ENCODE measurements at places on chromosomes 1 and 21. TPM values are rescaled to one million over a fixed set of nuclear protein-coding genes. Genes with fewer than 3 reads are reported as not detected.
A peak's percentile ranks its signal among the peaks of the same experiment; 100 is the strongest.

The KRTAP7-1 gene
- total RNA-seq: not detected

The SLC44A3 gene
- total RNA-seq: 6.3 TPM

The AMY1C gene
- total RNA-seq: not detected

GRCh38 chr1:84524590-84524989, 18.2 kb upstream of the GNG5 start:
- H3K4me3 ChIP-seq: no peak overlapping the region
- no peaks in the 10 kb centered on the region for H3K27me3 ChIP-seq
- no peak for DNase-seq
- H3K27ac ChIP-seq: no peak overlapping the region
- H3K36me3 ChIP-seq: no peaks in the 10 kb centered on the region

- DNase-seq: no peak
- H3K36me3 ChIP-seq: no peaks in the 10 kb centered on the region
- H3K4me3 ChIP-seq: no peak overlapping the region
- no peak overlapping the region for H3K27ac ChIP-seq
These were observed 27.2 kb upstream of the ERG start for GRCh38 chr21:38525454-38525853.

- H3K27ac ChIP-seq: peak overlapping the region; percentile 24
- no peaks in the 10 kb centered on the region for H3K36me3 ChIP-seq
- peak; percentile 38 for DNase-seq
- H3K4me3 ChIP-seq: no peak overlapping the region
These were observed 33.6 kb downstream of the NTPCR start for GRCh38 chr1:232983817-232984567.

GRCh38 chr1:20184997-20185833, 681 bp upstream of the UBXN10 start:
- peaks cover 6% of the 10 kb centered on the region for H3K27me3 ChIP-seq
- no peaks in the 10 kb centered on the region for H3K36me3 ChIP-seq
- DNase-seq: no peak
- no peak overlapping the region for H3K4me3 ChIP-seq
- peaks cover 19% of the 10 kb centered on the region for H3K4me1 ChIP-seq

- H3K27me3 ChIP-seq: no peaks in the 10 kb centered on the region
- no peaks in the 10 kb centered on the region for H3K36me3 ChIP-seq
- DNase-seq: no peak
- H3K27ac ChIP-seq: no peak overlapping the region
These were observed 25.8 kb upstream of the MPZL1 start for GRCh38 chr1:167695756-167696561.

- peak overlapping the region; percentile 79 for H3K27ac ChIP-seq
- no peak overlapping the region for H3K4me3 ChIP-seq
- H3K36me3 ChIP-seq: no peaks in the 10 kb centered on the region
- no peaks in the 10 kb centered on the region for H3K27me3 ChIP-seq
- H3K4me1 ChIP-seq: peaks cover 8% of the 10 kb centered on the region
These were observed 52.5 kb upstream of the ZNF648 start for GRCh38 chr1:182113879-182114626.

GRCh38 chr1:26177182-26177684, at the start of gene CNKSR1:
Gene CNKSR1, plus strand, starts transcription at chr1:26177491. Its CDS starts 57 bp downstream, at chr1:26177548.
- DNase-seq: peak; percentile 98
- peak within 1 kb of the TSS; percentile 79 for H3K4me3 ChIP-seq
- H3K4me1 ChIP-seq: no peaks in the 10 kb centered on the region
- no peaks in the 10 kb centered on the region for H3K27me3 ChIP-seq
- H3K36me3 ChIP-seq: peaks cover 4% of the 10 kb centered on the region
- no peak within 1 kb of the TSS for H3K27ac ChIP-seq

- no peaks in the 10 kb centered on the region for H3K27me3 ChIP-seq
- no peak overlapping the region for H3K27ac ChIP-seq
- no peak overlapping the region for H3K4me3 ChIP-seq
- H3K4me1 ChIP-seq: peaks cover 3% of the 10 kb centered on the region
These were observed 159.6 kb downstream of the NFIA start for GRCh38 chr1:61241973-61242381.

DNA sequence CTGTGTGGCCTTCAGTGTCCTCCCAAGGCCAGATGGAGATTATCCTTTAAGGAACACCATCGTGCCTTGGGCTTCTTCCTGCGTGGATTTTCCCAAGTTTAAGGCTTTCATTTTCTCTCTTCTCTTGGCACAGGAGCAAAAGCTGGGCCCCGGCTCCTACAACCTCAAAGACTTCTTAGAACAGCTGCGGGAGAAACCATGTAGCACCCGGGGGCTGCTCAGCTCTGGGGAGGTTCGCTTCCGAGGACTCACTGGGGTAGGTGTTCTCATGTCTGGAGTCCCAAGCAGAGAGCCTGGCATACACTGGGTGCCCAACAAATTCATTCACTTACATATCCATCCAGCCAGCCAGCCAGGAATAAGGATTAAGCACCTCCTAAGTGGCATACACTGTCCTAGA, 6.6 kb upstream of the TTC22 start:
- no peaks in the 10 kb centered on the region for H3K4me1 ChIP-seq
- peaks cover 5% of the 10 kb centered on the region for H3K27me3 ChIP-seq
- H3K4me3 ChIP-seq: no peak overlapping the region
- DNase-seq: no peak
- H3K27ac ChIP-seq: no peak overlapping the region

DNA sequence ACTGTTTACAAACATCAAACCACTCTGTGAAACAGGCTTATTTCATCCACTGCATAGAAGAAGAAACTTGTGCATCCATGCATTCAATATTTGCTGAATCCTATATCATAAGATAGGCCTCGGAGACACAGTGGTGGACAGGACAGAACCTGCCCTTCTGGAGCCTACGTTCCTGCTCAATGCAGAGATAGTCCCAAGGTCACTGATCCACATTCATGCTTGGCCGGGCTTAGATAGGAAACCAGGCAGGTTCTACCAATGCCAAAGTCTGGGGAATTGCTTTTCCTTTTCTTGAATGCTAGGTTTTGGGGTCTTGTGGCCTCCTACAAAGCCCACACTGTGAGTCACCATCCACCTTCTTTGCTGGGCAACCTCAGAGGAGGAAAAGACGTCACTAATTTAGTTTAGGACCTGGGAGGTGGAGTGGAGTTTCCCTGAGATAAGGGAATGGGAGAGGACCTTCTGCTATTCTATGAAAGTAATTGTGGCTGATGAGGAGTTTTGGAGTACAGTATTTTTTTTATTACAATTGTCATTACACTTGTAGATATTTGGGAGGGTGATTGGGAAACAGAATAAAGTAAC, 99.7 kb upstream of the CD34 start:
- H3K27me3 ChIP-seq: no peaks in the 10 kb centered on the region
- no peaks in the 10 kb centered on the region for H3K36me3 ChIP-seq

GRCh38 chr21:25535849-25536248, 71.4 kb downstream of the MRPL39 start:
- DNase-seq: no peak
- no peaks in the 10 kb centered on the region for H3K36me3 ChIP-seq
- H3K27ac ChIP-seq: no peak overlapping the region
- no peaks in the 10 kb centered on the region for H3K27me3 ChIP-seq
- no peak overlapping the region for H3K4me3 ChIP-seq
